ENCODE measurements at places on chromosomes 2 and 18.

GRCh38 chr2:63047321-63048279 lies 3.0 kb upstream of the OTX1 start:
- no peak for DNase-seq

DNA sequence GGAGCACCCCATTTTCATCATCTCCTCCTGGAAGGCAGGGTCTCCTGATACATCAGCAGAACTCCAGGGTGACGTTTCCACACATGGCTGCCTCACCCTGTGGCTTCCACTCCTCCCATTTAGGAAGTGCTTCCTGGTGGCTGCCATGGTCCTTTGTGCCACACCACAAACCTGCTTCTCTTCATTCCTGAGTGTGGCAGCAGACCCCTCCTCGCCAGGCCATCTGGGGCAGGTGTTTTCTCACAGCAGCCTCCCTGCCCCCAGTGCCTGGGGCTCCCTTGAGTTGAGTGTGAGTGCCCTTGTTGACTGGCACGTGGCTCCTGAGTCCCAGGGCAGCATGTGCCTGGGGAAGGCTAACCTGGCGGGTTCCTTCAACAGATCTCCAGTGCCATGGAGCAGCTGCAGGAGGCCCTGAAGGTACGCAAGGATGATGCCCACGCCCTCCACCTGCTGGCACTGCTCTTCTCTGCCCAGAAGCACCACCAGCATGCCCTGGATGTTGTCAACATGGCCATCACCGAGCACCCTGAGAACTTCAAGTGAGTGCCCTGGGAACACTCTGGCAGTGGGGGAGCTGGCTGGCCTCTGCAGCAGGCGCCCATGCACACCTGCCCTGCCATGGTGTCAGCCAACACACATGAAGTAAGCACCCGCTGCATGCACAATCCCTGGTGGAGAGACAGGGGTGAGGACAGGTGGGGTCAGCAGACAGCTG lies 113.4 kb upstream of the MCFD2 start:
- no peak for DNase-seq

- no peak for DNase-seq
Measured at GRCh38 chr2:92072461-92073035, 2798.7 kb upstream of the TEKT4 start.

GRCh38 chr2:181178823-181179412 lies 198.5 kb downstream of the UBE2E3 start:
- no peak for DNase-seq

DNA sequence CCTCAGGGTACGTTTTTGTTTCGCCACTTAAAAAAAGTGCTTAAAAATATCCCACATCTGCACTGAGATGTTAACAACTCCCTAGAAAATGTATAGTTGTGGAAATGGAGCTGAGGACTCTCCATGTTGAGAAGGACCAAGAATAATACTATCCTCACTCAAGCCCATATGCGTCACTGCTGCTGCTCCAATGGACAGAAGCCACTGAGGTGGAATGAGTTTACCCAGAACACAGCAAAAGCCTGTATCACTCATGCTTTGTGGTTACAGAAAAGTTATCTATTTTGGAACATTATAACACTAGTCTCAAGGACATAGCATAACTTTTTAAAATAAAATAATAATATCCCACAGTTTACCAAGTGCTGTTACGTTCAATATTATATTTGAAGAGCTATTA lies 31.9 kb downstream of the DSC3 start:
- DNase-seq, result no peak

DNA sequence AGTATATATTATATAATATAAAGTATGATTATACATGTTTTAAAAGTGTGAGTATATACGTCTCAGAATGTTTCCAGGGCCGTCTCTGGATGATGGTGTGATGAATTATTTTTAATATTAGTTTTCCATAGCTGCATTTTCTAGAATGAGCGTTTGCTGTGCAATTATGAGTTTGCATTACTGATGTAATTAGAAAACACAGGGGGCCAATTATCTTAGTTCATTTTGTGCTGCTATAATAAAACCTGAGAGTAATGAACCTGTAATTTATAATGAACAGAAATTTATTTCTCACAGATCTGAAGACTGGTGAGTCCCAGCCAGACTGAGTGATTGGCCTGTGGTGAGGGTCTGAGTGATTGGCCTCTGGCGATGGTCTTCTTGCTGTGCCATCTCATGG lies 4.0 kb upstream of the HJURP start:
- DNase-seq, result no peak

GRCh38 chr18:22031611-22032010 lies 137.8 kb upstream of the GATA6 start:
- peak; percentile 26 for DNase-seq

DNA sequence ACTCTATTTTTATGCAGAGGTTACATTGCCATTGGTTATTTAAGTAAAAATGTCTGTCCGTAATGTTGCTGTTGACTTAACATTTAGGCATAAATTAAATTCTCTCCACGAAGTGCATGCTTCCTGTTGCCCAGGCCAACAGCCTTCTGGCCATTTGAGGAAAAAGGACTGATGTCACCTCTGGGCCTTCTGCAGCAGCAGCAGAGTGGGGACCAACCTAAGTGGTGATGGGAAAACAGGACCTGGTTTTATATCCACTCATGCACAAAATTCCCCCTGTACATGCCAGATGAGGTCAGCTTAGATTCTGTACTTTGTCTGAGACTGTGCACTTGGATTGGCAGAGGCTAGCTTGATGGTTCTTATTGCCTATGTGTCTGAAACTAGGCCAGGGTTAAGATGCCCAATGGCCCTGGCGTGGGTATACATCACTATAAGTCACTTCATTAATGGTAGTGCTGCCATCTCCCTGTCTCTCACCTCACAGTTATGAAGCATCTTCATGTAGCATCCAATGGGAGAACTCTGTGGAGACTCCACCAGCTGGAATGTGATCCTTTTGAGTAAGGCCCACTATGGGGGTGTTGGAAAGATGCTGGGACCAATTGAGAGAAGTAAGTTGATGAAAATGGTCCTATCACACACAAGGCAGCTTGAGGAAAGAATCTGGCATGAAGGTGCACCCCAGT lies 4.4 kb downstream of the ARHGAP25 start:
- DNase-seq, result no peak

GRCh38 chr2:69604026-69604678 lies 39.4 kb downstream of the AAK1 start:
- no peak for DNase-seq

DNA sequence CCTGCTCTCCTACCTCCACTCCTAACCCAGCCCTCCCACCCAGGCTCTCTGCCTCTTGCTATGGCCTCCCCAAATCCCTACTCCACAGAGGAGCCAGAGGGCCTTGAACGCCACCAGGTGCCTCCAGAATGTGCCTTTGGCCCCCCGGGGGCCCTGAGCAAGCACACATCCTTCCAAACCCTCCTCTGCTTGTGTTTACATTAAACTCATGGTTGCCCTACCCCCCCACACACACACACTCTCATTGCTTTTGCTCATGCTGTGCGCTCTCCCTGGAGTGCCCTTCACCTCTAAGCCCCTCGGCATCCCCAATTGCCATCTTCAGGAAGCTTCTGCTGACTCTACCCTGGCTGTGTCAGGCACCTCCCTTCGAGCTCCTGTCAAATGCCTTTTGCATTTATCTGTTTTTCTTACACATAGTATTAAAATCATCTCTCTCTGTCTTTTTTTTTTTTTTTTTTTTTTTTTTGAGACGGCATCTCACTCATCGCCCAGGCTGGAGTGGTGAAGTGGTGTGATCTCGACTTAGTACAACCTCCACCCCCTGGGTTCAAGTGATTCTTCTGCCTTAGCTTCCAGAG lies 16.3 kb upstream of the TET3 start:
- no peak for DNase-seq

DNA sequence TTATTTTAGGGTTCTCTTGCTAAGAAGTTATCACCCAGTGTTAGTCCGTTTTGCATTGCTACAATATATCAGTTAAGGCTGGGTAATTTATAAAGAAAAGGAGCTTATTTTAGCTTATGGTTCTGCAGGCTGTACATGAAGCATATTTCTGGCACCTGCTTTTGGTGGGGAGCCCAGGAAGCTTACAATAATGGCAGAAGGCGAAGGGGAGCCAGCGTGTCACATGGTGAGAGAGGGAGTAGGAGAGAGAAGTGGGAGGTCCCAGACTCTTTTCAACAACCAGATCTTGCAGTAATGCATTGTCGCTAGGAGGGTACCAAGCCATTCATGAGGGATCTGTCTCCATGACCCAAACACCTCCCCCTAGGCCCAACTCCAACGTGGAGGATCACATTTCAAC lies 688.8 kb upstream of the PIK3C3 start:
- DNase-seq, result no peak

DNA sequence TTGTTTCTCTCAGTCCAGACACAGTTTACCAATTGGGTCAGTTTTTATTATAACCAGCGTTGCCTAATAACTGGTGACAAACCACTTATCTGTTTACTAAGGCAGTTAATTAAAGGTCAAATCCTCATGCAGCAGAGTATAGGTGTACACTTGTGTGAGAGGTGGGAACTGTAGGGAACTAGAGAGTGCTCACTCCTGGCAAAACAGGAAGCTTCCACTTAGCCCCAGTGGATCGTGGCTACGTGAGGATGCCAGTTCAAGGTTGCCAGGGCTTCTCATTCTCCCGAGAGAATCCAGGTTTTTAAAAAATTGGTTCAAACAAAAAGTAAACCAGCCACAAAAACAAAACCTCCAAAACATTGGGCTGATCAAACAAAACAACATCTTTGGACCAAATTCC lies 8.1 kb downstream of the CYBRD1 start:
- DNase-seq, result peak; percentile 12

DNA sequence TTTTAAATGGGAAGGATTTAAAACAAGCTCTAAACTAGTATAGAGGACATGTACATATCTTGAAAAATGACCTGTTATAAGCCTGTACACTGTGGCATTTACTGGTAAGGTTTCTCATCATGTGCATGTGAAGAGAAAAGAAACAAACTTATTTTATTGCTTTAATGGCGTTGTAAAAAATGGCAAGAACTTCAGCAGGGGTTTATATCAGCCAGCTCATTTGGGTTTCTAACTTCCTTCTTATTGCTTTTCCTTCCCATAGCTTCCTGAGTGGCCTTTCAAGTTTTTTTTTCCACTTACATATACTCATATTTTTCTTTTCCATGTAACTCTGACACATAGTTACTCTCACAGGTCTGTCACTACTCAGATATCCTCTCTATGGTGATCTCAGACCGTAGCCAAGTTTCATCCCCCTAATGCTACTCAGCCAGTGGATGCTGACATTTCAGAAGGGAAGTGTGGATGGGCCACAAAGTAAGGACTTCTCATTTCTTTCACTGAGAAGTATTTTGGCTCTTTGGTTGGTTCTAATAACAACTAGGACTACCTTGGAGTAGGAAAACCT lies 198.2 kb downstream of the PARD3B start:
- no peak for DNase-seq

GRCh38 chr2:143674051-143674450 lies 544.8 kb downstream of the ARHGAP15 start:
- DNase-seq, result no peak

DNA sequence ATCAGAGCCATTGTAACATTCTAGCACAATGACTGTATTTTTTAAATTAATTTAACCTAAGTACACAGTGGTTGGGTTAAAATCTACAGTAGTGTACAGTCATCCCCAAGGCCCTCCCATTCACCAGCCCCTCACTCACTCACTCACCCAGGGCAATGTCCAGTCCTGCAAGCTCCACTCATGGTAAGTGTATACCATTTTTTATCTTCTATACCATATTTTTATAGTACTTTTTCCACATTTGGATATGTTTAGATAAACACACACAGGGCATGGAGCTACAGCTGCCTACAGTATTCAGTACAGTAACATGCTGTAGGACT lies 72.1 kb downstream of the COPS8 start:
- DNase-seq, result peak; percentile 31

GRCh38 chr2:52144590-52144989 lies 1112.7 kb upstream of the NRXN1 start:
- DNase-seq, result no peak

GRCh38 chr18:9811978-9812377 lies 73.8 kb upstream of the TXNDC2 start:
- DNase-seq, result no peak

DNA sequence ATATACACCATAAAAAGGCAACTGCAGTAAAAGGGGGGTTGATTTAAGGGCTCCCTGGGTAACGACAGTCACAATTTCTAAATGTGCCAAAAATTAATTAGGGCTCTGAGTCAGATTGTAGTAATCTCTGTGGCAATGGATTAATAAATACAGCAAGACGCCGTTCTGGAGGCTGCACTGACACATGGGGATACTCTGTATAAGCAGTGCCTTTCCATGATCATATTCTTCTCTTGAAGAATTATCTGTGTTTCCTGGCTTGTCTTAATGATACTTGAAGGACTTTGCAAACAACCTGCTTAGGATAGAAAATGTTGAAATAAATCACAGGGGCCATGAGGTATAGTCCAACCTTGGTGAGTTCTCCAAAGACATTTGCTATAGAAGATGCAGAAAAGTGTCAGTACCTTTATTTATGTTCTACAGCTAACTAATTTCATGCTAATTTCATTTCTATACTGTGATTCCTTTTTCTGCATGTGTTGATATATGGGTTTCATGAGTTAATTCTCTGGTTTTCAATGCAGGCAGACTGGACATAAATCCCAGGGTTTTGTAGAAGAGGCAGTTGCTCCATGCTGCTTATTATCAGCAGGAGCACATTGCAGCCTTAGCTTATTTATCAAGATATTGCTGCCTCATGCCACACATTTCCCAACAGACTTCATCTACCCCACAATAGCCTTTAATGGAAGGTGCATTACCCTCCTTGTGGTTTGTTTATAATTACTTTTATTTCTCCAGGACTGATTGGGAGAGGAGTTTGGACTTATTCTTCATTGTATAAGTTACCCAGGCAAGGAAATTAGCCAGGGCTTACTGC lies 54.8 kb downstream of the HNMT start:
- peak; percentile 3 for DNase-seq

GRCh38 chr2:239116456-239117246 lies 268.8 kb downstream of the TWIST2 start:
- peak; percentile 63 for DNase-seq

DNA sequence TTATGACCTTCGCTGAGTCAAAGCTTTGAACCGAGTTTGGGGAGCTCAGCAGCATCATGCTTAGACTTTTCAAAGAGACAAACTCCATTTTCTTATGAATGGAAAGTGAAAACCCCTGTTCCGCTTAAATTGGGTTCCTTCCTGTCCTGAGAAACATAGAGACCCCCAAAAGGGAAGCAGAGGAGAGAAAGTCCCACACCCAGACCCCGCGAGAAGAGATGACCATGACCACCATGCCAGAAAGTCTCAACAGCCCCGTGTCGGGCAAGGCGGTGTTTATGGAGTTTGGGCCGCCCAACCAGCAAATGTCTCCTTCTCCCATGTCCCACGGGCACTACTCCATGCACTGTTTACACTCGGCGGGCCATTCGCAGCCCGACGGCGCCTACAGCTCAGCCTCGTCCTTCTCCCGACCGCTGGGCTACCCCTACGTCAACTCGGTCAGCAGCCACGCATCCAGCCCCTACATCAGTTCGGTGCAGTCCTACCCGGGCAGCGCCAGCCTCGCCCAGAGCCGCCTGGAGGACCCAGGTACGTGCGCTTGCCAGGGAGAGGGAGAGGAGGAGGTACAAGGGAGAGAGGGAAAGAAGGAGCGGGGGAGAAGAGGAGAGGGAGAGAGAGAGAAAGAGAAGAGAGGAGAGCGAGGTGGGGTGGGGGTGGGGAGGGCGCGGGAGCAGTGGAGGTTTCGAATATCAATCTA lies at the start of gene DLX1:
DLX1 (plus strand) TSS at position 48 of the 700 bp plus-strand sequence; CDS start at position 219, 171 bp downstream.
- DNase-seq, result no peak

Data from GM23248 (cell line).